Esophagus (tissue), 2 donors: ENCODE measurements at places on chromosomes 5 and 9. TPM values are rescaled to one million over a fixed set of nuclear protein-coding genes. Genes with fewer than 3 reads are reported as not detected.

The CCIN gene
- not detected for polyA plus RNA-seq

The PCDHA1 gene
- polyA plus RNA-seq = not detected

The PCDHGB6 gene
- 0.60 TPM for polyA plus RNA-seq

The CTXN3 gene
- 0.04 TPM for polyA plus RNA-seq

The PCDHA9 gene
- not detected for polyA plus RNA-seq

The PLPPR1 gene
- not detected for polyA plus RNA-seq

The NUTM2G gene
- polyA plus RNA-seq = 0.06 TPM

The RELL2 gene
- polyA plus RNA-seq = 6.7 TPM

The PGGT1B gene
- 2.0 TPM for polyA plus RNA-seq

The HARS1 gene
- polyA plus RNA-seq = 55.5 TPM

The RASGEF1C gene
- polyA plus RNA-seq = 0.04 TPM

The FIBCD1 gene
- polyA plus RNA-seq = 0.24 TPM

The NTRK2 gene
- polyA plus RNA-seq = 1.2 TPM

The TMEM250 gene
- 25.7 TPM for polyA plus RNA-seq

The EEIG1 gene
- 53.1 TPM for polyA plus RNA-seq

The PTGER4 gene
- 1.2 TPM for polyA plus RNA-seq

The ANXA2R gene
- polyA plus RNA-seq = 2.3 TPM

The LEAP2 gene
- polyA plus RNA-seq = 2.2 TPM

The SPATA31E1 gene
- not detected for polyA plus RNA-seq

The NEURL1B gene
- polyA plus RNA-seq = 6.9 TPM

The NLN gene
- polyA plus RNA-seq = 6.0 TPM

The RAB3C gene
- 0.02 TPM for polyA plus RNA-seq

The CARTPT gene
- polyA plus RNA-seq = 0.28 TPM

The PCDHGA3 gene
- polyA plus RNA-seq = 0.12 TPM

The TXNDC8 gene
- not detected for polyA plus RNA-seq

The FOXD4L5 gene
- not detected for polyA plus RNA-seq

The HTR4 gene
- polyA plus RNA-seq = 0.02 TPM

The GBGT1 gene
- polyA plus RNA-seq = 2.1 TPM

The RAI14 gene
- 3.4 TPM for polyA plus RNA-seq
